ENCODE measurements at places on chromosomes 1 and 21.
A peak's percentile ranks its signal among the peaks of the same experiment; 100 is the strongest.

GRCh38 chr21:31299291-31300147, 44.5 kb downstream of the TIAM1 start:
- no peaks in the 10 kb centered on the region for H3K27me3 ChIP-seq
- no peaks in the 10 kb centered on the region for H3K4me1 ChIP-seq
- no peak overlapping the region for H3K27ac ChIP-seq
- no peak overlapping the region for H3K4me3 ChIP-seq

- H3K27me3 ChIP-seq = no peaks in the 10 kb centered on the region
- H3K27ac ChIP-seq = no peak overlapping the region
- DNase-seq = peak; percentile 79
- H3K4me1 ChIP-seq = no peaks in the 10 kb centered on the region
Measured at GRCh38 chr1:225480825-225481434, 53.1 kb upstream of the LBR start.

DNA sequence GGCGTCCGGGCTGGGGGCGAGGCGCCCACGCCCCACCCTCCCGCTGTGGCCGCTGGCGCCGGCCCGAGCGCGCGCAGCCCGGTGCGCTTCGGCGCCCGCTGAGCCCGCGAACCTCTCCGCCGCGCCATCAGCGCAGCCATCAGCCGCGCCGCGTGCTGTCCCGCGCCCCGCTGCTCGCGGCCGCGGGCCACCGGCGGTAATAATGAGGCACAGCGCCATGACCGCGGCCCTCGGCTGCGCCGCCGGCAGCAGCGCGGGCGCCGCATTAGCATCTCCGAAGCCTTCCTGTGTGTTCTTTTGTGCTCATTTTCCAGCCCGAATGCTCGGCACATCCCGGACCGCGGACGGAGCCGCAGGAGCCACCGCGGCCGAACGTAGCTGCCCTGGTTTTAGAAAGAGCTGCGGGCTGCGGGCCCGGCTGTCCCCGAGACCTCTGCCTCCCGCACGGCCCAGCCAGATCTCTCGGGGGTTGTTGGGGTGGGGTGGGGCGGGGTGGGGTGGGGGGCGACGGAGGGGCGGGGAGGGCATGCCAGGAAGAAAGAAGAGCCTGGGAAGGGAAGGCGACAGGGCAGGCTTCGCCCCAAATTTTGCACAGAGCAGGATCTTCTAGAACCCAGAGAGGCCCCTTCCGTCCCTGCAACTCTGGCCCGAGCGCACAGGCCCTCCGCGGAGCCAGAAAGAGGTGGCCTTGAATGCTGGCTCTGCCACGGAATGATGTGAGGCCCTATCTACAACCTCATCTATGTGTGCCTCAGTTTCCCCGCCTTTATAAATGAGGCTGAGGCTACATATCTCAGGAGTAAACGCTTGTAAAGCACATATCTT, 55.3 kb downstream of the RRAGC start:
- H3K27ac ChIP-seq = no peak overlapping the region
- no peaks in the 10 kb centered on the region for H3K36me3 ChIP-seq
- H3K4me3 ChIP-seq = peak overlapping the region; percentile 37
- DNase-seq = no peak

DNA sequence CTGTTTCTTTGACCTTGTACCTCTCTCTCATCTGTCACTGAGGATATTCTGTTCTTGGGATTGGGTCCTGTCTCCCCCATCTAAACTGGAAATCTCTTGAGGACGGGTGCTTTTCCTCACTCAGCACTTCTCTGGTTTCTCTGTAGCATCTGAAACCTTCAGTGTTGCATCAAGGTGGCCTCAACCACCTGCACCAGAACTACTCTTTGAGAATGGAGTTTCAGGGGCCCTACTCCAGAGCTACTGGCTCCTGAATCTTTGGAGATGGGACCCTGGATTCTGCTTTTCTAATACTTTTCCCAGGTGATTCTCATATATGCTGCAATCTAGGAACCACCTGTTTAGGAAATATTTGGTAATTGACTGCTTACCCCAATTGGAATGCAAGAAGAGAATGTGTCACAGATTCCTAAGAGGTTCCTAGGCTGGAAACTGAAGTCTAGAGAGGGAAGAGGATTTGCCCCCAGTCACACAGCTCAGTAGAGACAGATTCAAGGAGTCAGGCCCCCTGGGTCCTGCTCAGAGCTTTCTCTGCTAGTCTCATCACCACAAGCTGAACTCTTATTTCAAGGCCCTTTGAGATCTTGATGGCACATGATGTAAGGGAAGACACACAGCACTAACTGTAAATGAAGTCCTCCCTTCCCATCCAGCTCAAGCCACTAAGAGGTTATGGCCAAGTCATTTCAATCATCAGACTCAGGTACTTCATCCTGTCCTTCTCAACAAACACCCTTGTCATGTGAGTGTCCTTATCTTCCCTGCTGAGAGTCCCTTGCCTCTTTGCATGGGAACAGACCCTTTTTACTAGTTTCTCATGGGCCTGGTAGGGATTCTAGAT, 48.7 kb downstream of the EIF2D start:
- H3K27me3 ChIP-seq = no peaks in the 10 kb centered on the region
- H3K4me3 ChIP-seq = no peak overlapping the region
- peak overlapping the region; percentile 42 for H3K27ac ChIP-seq

GRCh38 chr1:51445351-51446090, 73.5 kb downstream of the EPS15 start:
- no peaks in the 10 kb centered on the region for H3K27me3 ChIP-seq
- no peaks in the 10 kb centered on the region for H3K36me3 ChIP-seq
- no peak overlapping the region for H3K27ac ChIP-seq
- H3K4me3 ChIP-seq = no peak overlapping the region
- DNase-seq = no peak
- H3K4me1 ChIP-seq = no peaks in the 10 kb centered on the region

GRCh38 chr1:32242341-32242851, 4.6 kb upstream of the FAM167B start:
- peak; percentile 48 for DNase-seq
- H3K27ac ChIP-seq = no peak overlapping the region
- H3K36me3 ChIP-seq = no peaks in the 10 kb centered on the region
- no peaks in the 10 kb centered on the region for H3K27me3 ChIP-seq
- H3K4me1 ChIP-seq = peaks cover 38% of the 10 kb centered on the region
- H3K4me3 ChIP-seq = no peak overlapping the region

DNA sequence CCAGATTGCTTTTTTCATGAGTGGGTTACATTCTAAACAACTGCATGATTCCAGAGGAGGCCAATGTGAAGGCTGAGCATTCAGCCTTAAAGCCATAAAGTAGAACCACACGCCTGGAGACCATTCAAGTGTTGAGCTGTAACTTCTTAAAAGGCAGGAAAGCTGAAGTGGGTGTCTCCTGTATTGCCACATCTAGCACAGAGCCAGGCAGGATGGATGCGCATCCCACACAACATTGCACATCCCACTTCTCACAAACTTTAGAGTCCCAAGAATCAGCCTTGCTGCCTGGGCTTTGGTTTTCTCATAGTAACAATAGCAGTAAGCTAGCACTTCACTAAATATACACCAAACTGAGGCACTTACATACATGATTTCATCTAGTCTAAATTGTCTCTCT, 151.7 kb downstream of the DAB1 start:
- H3K4me1 ChIP-seq = no peaks in the 10 kb centered on the region
- no peak overlapping the region for H3K27ac ChIP-seq
- H3K4me3 ChIP-seq = no peak overlapping the region
- H3K36me3 ChIP-seq = no peaks in the 10 kb centered on the region

GRCh38 chr1:153602749-153603148, 10.2 kb downstream of the S100A16 start:
- no peaks in the 10 kb centered on the region for H3K27me3 ChIP-seq
- no peak for DNase-seq
- peaks cover 5% of the 10 kb centered on the region for H3K36me3 ChIP-seq

GRCh38 chr1:19045898-19046880, 89.7 kb upstream of the IFFO2 start:
- no peaks in the 10 kb centered on the region for H3K4me1 ChIP-seq
- H3K27me3 ChIP-seq = peaks cover 13% of the 10 kb centered on the region
- peak; percentile 29 for DNase-seq
- H3K36me3 ChIP-seq = no peaks in the 10 kb centered on the region

GRCh38 chr21:17458279-17458678, 54.6 kb upstream of the CXADR start:
- DNase-seq = no peak
- H3K36me3 ChIP-seq = no peaks in the 10 kb centered on the region
- no peaks in the 10 kb centered on the region for H3K27me3 ChIP-seq

GRCh38 chr21:15437883-15438282, 291.9 kb upstream of the USP25 start:
- peaks cover 2% of the 10 kb centered on the region for H3K4me1 ChIP-seq
- no peak for DNase-seq
- no peak overlapping the region for H3K4me3 ChIP-seq
- no peak overlapping the region for H3K27ac ChIP-seq
- H3K27me3 ChIP-seq = no peaks in the 10 kb centered on the region
- H3K36me3 ChIP-seq = no peaks in the 10 kb centered on the region

DNA sequence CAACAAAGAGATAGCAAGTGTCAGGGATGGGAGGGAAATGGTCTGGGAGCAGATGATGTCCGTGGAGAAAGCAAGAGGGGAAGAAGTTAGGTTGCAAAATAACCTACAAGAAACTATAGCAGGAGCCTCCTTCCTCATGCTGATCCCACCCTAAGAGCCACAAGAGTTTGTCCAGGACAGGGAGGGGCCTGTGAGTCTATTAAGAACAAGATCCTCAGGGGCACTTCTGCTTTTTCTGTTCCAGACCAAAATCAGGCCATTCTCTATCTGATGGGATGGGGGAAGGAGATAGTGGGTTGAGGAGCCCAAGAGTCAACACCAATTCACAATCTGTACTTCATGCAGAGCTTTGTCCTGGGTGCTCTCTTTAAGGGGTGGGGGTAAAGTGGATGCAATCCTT, 7.7 kb upstream of the ATP1A4 start:
- no peak overlapping the region for H3K27ac ChIP-seq
- no peak overlapping the region for H3K4me3 ChIP-seq
- no peaks in the 10 kb centered on the region for H3K36me3 ChIP-seq
- H3K4me1 ChIP-seq = no peaks in the 10 kb centered on the region
- DNase-seq = no peak

GRCh38 chr21:15037900-15038293, 26.9 kb downstream of the NRIP1 start:
- no peaks in the 10 kb centered on the region for H3K36me3 ChIP-seq
- H3K27me3 ChIP-seq = no peaks in the 10 kb centered on the region

DNA sequence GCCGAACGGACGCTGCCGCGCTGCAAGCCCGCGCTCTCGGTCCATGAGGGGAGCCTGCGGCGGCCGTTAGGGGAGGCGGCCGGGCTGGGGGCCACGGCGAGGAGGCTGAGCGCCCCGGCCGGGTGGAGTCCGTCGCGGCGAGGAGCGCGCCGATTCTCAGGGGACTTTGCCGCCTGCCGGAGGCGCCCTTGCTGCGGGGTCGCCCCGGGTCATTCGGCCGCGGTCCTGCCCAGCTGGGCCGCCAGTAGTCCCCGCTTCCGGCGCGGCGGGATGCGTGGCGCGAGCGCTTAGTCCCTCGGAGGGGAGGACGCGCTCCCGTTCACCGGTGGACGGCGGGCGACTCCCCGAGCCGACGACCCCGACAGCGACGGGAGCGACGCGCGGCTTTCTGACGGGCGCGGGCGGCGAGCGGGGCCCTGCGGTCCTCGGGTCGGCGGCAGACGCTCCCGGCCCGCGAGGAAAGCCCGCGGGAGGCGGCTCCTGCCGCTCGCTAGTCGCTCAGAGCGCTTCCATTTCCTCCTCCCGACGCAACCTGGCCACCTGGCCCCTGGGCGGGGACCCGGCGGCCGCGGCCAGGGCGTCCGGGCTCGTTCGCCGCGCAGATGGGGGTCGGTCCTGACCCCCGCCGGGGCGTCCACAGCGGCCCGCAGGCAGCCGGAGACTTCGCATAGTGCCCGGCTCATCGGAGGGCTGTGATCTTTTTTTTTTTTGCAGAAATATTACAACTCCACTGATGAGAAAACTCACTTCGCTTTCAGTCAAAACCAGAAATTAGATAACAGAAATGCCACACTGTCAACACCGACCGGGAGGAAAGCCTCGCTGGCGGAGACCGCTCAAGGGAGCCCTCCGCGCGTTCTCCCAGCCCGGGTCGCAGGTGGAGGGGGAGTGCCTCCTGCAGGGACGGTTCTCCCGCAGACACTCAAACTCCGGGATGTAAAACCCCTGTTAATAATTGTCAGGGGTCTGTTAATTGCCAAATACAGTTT, 641 bp upstream of the ZBTB21 start:
- DNase-seq = peak; percentile 48
- H3K4me1 ChIP-seq = peaks cover 5% of the 10 kb centered on the region
- H3K4me3 ChIP-seq = peak overlapping the region; percentile 99

DNA sequence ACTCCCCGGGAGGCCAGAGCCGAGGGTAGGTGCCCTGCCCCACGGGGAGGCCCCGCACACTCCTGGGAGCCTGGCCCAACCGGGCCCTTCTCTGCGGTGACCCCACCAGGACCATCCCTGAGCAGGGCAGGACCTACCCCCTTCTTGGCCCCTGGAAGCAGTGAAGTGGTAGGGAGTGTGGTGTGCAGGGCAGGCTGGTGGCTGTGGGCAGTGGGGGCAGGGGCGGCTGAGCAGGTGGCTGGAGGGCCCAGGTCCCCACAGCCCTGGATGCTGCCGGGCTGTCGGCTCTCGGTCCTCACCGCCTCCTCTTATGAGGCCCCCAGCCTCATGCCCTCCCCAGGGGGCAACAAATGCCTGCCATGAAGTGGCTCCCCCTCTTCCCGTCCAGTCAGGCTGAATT, 19.5 kb downstream of the PLCH2 start:
- no peak overlapping the region for H3K27ac ChIP-seq
- H3K4me3 ChIP-seq = no peak overlapping the region
- no peak for DNase-seq
- no peaks in the 10 kb centered on the region for H3K36me3 ChIP-seq
- H3K4me1 ChIP-seq = peaks cover 3% of the 10 kb centered on the region

GRCh38 chr1:222187566-222188332, 360.2 kb downstream of the HHIPL2 start:
- no peak for DNase-seq
- no peak overlapping the region for H3K27ac ChIP-seq
- H3K27me3 ChIP-seq = no peaks in the 10 kb centered on the region

All from transverse colon (tissue), 4 donors.